ENCODE measurements at places on chromosomes 13 and 19.
A peak's percentile ranks its signal among the peaks of the same experiment; 100 is the strongest.

DNA sequence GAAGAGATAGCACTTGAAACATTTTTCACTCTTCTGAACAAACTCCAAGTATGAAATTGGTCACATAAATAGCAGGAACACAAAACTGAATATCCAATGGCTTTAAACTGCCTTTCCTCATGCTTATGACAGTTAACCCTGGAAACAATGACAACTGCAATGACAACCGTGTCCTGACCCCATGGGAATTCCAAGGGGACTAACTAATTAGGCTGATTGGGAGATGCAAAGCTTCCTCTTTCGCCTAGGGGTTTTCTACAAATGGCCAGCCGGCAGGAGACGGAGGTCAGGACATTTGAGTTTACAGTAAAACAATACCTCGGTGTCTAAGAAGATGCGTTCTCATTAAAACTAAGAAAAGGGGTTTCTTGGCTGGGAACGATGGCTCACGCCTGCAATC, 53.0 kb upstream of the URAD start:
- no peak for DNase-seq

- DNase-seq, result no peak
These were observed 39.3 kb upstream of the GAS6 start for GRCh38 chr13:113902986-113903775.

DNA sequence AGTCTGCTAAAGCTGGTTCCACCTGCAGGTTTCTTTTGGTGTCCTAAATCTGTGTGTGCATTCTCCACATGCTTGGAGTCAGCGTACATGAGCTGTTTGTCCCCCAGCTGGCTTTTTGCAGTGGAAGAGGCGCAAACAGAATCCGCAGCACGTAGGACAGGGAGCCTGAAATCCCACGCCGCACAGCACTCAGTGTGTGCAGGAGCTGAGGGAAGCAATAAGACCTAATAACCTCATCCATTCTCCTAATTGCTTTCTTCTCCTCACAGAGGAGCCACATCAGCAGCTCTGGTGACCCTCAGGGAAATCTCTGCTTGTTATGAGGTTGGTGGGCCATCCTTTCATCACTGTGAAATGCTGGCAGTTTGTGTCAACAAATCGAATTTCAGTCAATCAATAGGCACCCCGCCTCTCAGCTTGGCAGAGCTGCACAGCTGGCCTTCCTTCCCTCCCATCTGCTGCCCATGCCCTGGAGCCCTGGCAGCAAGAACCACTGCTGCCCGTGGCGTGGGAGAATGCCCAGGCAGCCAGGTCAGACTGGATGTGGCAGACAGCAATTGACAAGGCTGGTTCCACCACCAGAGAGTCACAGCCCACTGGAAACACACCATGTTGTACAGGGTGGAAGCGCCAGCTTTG, 136.7 kb downstream of the ZDHHC20 start:
- DNase-seq, result no peak

DNA sequence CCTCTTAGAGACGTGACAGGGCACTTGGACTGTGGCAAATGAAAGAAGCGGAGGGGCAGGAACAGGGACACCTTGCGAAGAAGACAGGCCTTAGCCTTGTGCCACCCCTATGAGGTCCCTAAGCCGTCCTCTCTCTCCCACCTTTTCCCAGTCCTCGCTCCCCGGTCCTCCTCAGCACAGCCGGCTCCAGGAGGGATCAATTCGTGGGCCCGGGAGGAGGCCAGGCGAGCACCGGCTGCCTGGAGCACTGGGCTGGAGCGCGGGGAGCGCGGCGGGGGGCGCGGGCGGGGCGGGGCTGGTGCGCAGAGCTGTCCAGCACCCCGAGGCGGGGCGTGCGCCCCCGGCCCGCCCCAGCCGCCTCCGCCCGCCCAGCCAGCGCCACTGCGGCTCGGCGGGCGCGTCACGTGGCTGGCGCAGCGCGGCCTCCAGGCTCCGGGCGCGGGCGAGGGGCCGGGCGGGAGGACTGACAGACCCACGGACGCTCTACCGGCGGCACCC, at the start of gene LRP3:
Gene LRP3, plus strand, starts transcription at position 466 of the 498 bp plus-strand sequence. CDS start 456 bp downstream, outside the sequence.
- DNase-seq, result no peak

- no peak for DNase-seq
These were observed 490 bp upstream of the SLC5A5 start for GRCh38 chr19:17871032-17871877.

- peak; percentile 10 for DNase-seq
These were observed 811 bp downstream of the ARMC6 start for GRCh38 chr19:19034204-19034624.

GRCh38 chr19:17775991-17776803, 18.7 kb upstream of the B3GNT3 start:
- no peak for DNase-seq

DNA sequence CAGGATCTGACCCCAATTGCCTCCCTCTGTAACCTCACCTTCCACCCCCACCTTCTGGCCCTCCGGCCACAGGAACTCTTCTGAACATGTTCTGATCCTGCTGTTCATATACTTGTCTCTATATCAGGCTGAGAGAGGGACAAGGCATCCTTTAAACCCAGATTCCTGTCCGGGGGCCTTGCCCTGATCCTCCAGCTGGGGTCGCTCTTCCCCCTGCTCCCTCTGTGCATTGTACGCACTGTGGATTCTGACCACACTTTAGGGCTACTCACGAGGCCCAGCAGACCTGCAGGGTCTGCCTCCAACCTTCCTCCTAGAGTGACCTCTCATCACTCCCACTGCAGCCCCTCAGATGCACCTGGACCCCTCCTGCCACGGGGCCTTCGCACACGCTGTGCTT, 269.3 kb downstream of the UQCRFS1 start:
- DNase-seq, result no peak

GRCh38 chr19:7970716-7971448, 27.4 kb upstream of the TIMM44 start:
- DNase-seq, result no peak

GRCh38 chr13:36872621-36873020, 47.4 kb downstream of the SMAD9 start:
- DNase-seq, result no peak

DNA sequence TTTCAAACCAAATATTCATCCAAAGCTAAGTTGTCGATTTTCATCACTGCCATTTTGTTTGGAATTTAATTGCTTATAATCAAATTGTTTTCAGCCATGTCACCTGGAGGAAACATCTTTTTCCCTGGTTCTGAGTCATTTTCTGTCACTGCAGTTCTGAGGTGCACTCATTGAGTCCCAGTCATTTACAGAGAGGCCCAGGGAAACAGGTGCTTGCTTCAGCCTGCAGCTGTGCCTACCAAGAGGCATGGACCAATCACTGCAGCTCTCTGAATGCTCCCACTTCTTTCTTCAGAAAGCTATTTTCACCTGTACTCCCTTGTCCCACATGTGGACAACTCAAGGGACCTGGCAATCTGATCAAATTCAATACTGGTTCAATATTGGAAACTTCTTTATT, 308.1 kb downstream of the COG6 start:
- DNase-seq, result no peak

DNA sequence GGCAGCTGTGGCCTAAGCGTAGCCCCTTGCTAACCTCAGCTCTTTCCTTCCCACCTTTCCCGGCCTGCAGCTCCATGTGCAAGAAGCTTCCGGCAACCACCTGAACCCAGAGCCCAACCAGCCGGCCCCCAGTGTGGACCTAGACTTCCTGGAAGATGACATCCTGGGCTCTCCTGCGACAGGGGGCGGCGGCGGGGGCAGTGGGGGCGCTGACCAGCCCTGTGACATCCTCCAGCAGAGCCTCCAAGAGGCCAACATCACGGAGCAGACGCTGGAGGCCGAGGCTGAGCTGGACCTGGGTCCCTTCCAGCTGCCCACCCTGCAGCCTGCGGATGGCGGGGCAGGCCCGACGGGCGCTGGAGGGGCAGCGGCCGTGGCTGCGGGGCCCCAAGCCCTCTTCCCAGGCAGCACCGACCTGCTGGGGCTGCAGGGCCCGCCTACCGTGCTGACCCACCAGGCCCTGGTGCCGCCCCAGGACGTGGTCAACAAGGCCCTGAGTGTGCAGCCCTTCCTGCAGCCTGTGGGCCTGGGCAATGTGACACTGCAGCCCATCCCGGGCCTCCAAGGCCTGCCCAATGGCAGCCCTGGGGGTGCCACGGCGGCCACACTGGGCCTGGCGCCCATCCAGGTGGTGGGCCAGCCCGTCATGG, 33.8 kb upstream of the EHD2 start:
- no peak for DNase-seq
